ENCODE measurements at places on chromosomes 5 and 9.
A peak's percentile ranks its signal among the peaks of the same experiment; 100 is the strongest.

- no peak for DNase-seq
These were observed 71.2 kb downstream of the C9orf152 start for GRCh38 chr9:110136802-110137201.

DNA sequence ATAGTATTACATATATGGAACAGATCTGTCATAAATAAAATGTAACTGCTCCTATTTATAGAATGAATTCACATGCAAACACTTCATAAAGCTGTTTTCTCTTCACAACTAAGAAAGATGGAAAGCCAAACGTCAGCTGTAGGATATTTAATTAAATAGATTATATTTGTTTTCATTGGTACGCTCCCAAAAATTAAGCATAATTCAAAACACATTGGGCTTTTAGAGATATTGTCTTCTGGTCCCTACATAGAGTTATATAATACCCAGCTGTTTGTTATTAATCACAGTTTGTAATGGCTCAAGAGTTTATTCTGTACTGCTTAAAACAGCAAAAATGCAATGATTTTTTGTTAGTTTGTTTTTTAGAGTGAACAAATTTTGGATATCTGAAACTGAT is 61.2 kb downstream of the MRPS30 start:
- DNase-seq = no peak

- peak; percentile 66 for DNase-seq
These were observed 43.8 kb upstream of the FCN1 start for GRCh38 chr9:134961331-134962064.

GRCh38 chr5:107634981-107635848 is 35.5 kb downstream of the EFNA5 start:
- DNase-seq = no peak

GRCh38 chr9:27384262-27385014 is 87.5 kb upstream of the EQTN start:
- DNase-seq = no peak

DNA sequence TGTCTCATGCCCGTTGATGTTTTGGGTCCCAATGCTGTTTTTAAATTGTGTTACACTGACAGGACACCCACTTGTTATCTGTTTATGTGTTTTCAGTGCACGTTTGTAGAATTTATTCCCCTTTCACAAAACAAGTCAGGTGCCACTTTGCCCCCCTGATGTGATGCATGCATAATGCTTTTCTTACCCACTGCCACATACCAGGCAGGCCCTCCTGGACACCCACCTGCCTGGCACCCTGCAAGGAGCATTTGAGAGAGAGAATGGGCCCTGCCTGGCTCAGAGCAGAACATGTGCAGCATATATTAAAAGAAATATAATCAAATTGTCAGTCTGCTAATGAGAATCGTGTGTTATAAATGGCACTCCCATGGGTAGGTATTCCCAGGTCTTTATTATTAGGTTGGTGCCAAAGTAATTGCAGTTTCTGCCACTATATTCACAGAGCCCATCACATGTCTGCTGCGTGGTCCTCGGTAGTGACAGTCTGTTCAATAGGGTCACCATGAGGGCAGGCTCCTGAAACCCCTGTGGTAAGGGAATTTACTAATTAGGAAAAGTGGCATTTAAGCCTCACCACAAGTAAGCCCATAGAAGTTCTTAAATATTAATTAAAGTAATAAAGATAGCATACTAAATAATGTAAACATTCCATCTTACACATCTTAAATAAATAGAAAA is 52.2 kb upstream of the CKMT2 start:
- no peak for DNase-seq

DNA sequence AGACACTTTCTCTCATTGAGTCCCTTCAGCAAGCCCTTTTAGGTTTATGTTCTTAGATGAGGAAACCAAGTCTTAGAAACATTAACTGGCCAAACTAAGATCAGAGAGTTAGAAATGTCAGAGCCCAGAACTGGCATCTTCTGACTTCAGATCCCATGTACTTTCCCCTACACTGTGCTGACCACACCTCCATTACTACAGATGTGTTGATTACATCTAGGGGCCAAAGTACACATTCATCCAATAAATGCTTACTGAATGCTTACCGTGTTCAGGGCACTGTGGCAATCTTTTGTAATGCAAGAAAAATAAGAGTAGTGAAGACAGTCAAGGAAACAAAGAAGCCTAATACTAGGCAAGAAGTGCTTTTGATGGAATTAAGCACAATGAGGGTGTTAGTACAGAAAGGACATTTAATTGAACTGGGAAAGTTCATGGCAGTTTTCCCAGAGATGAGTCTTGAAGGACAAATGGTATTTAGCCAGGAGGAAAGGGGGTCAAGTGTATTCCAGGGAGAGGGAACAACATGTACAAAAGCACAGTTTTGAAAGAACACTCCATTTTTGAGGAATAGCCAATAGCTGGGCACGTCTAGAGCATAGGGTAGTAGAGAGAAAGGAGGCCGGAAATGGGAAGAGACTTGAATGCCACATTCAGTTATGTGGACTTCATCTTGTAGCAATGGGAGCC is 89.7 kb upstream of the CDKN2B start:
- DNase-seq = no peak

DNA sequence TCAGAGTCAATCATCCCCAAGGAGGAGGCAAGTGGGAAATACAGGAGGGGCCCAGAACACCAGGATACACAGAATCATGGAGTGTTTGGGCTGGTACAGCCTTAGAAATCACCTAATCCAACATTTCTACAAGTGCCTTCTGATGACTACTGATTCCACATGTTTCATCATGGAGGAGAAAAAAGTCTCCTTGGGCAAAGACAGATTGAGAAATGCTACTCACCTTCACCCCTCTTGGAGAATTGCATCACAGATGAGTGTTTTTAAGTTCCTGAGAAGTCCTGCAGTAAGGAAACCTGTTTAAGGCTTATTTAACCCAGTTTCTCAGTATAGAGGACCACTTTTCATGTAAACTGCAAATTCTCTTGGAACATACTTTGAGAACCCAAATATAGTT is 2.2 kb upstream of the SLIT3 start:
- no peak for DNase-seq

DNA sequence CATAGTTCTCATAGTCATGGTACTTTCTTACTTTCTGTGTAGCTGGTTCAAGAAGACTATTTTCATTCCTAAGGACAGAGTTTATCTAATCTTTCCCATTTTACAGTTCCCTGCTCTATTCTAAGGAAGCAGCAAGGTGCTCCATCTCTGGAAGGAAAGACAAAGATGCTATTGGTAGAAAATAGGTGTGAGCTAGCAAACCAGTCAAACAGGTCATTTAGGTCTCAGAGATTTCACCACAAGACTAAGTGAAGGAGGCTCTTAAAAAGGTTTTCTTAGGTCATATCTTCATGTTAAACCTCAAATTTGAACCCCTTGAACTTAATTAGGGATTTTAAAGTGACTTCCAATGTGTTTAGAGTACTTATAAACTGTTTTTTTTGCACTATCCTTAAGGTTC is 62.6 kb downstream of the ADAMTSL1 start:
- no peak for DNase-seq

GRCh38 chr9:114348906-114349482 is 19.3 kb downstream of the ORM2 start:
- DNase-seq = peak; percentile 72

- no peak for DNase-seq
These were observed 107.7 kb downstream of the TENT4A start for GRCh38 chr5:6820851-6821479.

DNA sequence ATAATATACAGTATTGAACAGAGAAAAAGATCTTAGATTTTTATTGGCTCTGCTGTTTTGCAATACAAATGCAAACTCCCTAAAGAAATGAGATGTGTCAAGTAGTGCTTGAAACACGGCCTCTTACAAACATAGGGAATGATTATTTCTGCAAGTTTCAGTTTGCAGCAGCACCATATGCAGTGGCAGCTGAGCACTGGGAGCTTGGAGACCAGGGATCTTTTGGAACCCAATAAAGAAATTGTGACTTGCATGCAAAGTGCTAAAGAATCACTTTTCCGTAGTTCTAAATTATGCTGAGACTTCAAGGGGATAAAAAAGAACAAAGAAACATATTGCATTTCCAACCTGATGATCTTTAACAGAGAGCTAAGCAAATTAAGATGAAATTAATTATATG is 674.6 kb upstream of the ZNF608 start:
- no peak for DNase-seq

GRCh38 chr5:4976902-4977301 is 163.2 kb upstream of the ADAMTS16 start:
- no peak for DNase-seq

DNA sequence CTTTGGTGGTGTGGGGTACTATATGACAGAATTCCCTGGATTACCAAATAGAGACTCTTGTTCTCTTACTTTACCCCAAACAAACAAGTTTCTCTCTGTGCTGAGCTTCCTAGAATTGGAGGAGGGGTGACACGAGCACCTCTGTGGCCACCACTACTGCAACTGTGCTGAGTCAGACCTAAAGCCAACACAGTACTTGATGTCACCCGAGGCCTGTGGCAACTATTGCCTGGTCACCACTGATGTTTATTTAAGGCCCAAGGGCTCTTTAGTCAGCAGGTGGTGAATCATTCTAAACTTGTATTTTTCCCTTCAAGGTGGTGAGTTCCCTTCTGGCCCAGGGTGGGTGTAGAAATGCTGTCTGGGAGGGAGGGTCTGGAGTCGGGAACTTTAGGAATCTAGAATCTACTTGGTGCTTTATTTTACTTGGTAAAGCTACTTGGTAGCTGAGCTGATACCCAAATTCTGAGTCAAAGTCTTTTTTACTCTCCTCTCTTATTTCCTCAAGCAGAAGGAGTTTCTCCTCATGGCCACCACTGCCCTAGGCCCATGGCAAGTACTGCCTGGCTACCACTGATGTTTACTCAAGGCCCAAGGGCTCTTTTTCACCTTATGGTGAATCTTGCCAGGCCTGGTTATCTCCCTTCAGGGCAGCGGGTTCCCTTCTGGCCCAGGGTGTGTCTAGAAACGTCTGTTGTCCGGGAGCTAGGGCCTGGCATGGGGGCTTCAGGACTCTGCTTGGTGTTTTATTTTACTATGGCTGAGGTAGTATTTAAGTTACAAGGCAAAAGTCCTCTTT is 9.8 kb downstream of the LURAP1L start:
- no peak for DNase-seq

GRCh38 chr9:7752481-7752880 is 47.1 kb downstream of the DMAC1 start:
- no peak for DNase-seq

DNA sequence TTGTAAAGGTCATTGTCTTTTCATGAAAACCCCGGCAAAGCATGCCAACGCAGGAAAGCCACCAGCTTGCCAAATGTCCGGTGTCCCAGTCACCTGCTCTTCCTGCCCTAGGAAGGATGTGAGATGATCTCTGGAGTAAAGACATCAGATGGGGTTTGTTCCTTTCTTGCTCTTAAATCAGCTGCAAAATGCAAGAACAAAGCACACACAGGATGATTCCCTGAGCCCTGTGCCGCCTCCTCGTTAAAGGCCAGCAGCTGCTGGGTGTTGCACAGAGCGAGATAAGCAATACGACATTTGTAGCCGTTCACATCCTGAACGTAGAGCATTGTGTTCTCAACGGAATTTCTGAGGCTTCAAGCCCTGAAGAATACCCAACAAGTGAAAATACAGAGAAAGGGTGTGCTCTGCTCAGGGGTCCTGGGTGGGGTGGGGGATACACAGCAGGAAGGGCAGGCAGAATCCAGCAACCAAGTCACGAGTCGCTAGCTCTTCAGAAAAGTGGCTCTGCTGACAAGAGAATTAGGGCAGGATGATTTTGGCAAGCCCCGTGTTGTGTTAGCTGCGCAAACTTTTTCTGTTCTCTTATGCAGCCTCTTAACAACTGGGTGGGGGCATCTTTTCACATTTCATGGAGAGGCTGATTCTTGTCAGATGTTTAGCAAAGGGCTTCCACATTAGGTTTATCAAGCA is 229.2 kb upstream of the MAP3K1 start:
- peak; percentile 82 for DNase-seq

- no peak for DNase-seq
These were observed 577.5 kb upstream of the WWC1 start for GRCh38 chr5:167713896-167714295.
